GM12892 (cell line): ENCODE measurements at places on chromosomes 11 and 22.

DNA sequence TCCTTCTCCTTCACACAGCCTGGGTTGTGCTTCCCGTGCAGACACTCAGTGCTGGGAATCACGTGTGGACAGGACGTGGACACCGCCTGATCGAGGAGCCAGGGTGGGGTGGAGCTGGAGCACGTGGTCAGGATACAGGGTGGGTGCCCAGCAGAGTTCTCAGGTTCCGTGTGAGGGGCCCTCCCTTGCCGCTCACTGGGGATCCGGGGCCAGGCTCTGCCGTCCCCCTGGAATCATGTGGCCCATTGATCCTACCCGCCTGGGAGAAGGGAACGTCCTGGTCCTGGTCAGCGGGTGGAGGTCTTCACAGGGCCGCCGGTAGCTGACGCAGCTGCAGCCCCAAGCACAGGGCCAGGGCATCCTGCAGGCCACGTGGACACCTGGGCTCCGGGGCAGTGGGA, 397.7 kb downstream of the TBC1D22A start:
- DNase-seq: no peak

DNA sequence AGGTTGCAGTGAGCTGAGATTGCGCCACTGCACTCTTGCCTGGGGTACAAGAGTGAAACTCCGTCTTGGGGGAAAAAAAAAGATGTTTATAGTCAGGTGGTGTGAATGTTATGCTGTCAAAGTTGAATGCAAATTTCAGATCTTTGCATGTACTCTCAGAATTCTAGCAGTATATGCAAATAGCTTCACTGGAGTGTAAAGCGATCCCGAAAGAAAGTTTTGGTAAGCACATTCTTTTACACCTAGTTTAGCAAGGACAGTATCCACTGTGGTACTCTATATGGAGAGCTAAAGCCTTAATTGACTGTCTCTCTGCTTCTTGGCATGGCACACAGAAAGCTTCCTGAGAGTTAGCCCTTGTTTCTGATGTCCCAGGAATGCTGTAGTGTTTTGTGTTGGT, 4.0 kb downstream of the JAM3 start:
- DNase-seq: no peak

DNA sequence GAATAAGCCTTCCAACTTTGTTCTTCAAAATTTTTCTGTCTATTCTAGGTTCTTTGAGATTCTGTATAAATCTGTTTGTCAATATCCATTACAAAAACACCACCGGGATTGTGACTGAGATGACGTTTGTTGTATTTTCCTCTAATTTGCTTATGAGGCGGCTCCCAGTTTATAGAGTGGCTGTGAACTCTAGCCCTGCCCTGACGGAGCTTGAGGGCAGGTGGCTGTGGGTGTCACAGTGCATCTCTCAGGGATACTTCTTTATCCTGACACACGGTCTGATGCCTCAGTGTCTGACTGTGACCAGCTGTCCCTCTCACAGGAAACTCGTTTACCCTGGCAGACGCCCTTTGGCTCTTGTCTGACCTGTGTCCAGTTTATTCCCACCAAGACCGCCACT, 53.7 kb upstream of the ATXN10 start:
- DNase-seq: no peak

DNA sequence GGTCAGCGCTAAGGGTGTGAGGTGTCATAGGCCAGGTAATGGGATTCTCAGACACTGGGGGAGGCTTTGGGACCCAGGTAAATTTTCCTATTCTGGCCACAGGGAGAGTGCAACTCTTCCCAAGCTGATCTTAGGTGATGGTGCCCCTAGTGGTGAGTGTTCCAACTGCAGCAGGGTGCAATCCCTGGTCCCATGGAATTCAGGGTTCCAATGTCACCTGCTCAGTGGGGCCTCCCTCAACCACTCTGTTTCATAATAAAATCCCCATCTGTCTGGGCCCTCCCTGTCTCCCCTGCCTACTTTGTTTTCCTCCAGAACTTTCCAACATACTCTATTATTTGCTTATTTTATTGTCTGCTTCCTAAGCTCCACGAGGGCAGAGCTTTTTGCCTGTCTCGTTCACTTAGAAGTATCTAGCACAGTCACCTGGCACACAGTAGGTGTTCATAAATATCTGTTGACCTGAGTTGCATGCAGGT, 2.9 kb upstream of the SGSM1 start:
- peak; percentile 31 for DNase-seq

DNA sequence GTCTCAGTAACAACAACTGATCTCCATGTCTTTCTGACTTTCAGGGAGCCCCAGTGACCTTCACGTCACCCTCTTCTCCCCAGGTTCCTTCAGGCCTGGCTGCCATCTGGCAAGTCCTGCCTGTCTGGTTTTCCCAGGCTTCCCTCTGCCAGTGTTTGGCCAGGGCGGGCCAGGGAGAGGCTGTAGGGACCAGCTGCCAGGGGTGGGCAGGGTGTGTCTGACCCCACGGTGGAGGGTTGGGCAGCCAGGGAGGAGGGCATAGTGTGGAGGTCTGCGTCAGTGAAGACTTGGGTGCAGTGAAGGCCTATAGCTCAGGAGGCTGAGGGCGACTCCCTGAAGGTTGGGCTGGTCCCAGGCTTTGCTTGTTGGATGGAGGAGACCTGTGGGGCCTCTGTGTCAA, 11.9 kb upstream of the MRGPRX2 start:
- no peak for DNase-seq

DNA sequence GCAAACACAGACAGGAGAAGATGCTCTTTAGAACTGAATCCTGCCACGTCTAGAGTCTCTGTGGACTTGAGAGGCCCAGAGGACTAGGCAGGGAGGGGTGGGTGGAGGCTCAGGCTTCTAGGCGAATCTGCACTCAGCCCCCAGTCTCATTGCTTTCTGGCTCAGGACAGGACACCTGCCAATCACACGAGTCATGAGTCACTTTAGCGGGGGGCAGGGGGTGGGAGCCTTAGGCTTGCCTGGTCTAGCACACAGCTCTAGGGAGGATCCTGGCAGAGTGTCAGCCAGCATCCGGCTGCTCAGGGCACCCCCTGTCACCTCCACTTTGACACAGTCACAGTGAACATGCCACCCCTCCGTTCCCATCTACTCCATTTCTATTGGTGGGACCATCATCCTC, 167.7 kb downstream of the CEP164 start:
- no peak for DNase-seq

- no peak for DNase-seq
These were observed 65.3 kb upstream of the ADORA2A start for GRCh38 chr22:24361976-24362646.

DNA sequence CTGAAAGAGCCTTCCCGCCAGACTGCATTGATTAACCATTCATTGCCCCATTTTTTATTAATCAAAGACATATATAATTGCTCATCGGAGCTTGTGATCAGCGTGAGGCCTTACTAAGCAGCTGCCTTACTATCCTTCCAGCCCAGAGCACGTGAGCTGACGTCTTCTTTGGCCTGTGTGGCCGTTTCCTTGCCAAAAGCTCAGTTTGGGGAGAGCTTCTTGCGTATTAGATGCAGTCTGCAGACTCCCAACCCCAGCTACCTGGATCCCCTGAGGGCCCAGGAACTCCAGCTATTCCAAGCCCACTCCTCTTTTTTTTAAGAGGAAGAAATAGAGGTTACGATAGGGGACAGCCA, 784 bp upstream of the SLC43A3 start:
- DNase-seq: no peak

- no peak for DNase-seq
These were observed 43.3 kb downstream of the PDGFD start for GRCh38 chr11:104120493-104121137.

DNA sequence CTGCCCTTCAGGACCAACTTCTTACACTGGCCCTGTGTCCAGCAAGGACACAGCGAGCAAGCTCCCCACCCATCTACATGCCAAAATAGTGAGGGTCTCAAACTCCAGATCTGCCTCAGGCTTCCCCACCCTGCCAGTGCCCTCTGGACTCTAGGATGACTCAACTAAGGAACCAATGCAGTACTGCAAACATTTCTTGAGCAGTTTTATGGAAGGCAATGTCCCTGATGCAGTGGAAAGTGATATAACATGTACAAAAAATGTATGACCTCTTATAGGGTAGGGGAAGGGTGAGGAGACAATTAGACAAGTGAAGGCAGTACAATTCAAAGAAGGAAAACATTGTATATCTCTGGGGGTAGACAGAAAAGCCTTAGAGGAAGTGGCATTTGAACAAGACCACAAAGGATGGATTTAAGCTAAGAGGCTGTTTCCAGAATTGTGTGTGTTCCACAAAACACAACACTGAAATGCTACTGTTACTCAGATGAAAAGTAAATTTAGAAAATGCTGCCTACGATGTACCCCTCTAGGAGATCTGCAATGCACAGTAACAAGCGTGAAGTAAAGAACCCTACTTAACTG, 47.3 kb downstream of the RAB30 start:
- no peak for DNase-seq

- DNase-seq: no peak
These were observed 904.2 kb upstream of the RAG2 start for GRCh38 chr11:37502202-37502601.

GRCh38 chr22:34608540-34609115, 457.3 kb upstream of the ISX start:
- DNase-seq: no peak

DNA sequence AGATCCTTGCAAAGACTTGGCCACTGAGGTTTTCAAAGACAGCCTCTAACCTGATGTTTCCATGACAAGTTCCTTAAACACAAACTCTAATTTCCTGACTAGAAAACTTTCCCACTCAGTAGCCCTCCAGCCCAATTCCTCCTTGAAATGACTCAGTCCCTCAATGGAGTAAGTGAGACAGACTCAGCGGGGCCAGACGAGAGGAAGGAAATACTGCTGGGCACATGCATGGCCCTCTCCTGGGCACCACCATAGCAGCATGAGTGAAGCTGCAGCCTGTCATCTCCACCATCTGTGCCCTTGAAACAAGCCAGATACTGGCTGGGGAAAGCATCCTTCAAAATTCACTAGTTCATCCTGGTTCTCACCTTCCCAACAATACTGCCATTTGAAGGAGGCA, 76.2 kb upstream of the GDPD4 start:
- DNase-seq: no peak

- DNase-seq: no peak
These were observed 6.5 kb upstream of the NUP160 start for GRCh38 chr11:47854667-47855066.

GRCh38 chr11:13429288-13429687, 33.7 kb downstream of the BTBD10 start:
- DNase-seq: no peak

- no peak for DNase-seq
These were observed 33.8 kb downstream of the DNHD1 start for GRCh38 chr11:6530848-6531247.

GRCh38 chr11:15166204-15166603, 51.5 kb downstream of the INSC start:
- no peak for DNase-seq

- peak; percentile 27 for DNase-seq
These were observed 11.2 kb upstream of the PPP2R1B start for GRCh38 chr11:111777094-111778046.

- no peak for DNase-seq
These were observed 164.5 kb downstream of the STK33 start for GRCh38 chr11:8429483-8429882.

DNA sequence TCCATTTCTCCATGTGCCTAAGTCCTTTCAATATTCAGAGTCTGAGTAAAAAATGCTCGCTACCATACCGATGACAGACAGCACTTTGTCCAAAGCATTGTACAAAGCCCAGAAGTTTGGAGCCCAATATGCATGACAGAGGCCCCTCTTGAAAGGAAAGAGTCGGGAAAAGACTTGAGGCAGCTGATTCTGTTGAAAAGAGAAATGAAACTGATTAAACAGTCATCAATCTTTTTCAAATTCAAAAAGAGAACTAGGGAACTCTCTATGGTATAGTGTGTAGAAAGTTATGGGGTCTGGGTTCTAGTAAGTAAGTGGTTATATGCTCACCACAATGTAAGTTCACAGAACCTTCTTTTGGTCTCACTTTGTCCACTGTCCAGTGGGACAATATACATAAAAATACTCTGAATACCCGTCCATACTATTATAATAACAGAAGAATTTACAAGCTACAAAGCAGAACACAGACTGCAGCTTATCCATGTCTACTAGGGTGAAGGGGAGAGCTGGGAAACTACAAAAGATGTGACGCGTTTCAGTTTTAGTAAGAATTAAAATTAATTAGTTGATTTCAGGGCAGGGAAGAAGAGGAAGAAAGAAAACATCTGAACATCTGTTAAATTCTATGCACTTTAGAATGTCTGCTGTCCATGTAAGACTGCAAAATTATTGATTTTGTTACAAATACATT, 26.7 kb downstream of the ALG8 start:
- DNase-seq: no peak

- DNase-seq: no peak
These were observed 62.0 kb upstream of the RASD2 start for GRCh38 chr22:35478633-35479107.

GRCh38 chr11:67160045-67160444, 41.0 kb downstream of the KDM2A start:
- no peak for DNase-seq

DNA sequence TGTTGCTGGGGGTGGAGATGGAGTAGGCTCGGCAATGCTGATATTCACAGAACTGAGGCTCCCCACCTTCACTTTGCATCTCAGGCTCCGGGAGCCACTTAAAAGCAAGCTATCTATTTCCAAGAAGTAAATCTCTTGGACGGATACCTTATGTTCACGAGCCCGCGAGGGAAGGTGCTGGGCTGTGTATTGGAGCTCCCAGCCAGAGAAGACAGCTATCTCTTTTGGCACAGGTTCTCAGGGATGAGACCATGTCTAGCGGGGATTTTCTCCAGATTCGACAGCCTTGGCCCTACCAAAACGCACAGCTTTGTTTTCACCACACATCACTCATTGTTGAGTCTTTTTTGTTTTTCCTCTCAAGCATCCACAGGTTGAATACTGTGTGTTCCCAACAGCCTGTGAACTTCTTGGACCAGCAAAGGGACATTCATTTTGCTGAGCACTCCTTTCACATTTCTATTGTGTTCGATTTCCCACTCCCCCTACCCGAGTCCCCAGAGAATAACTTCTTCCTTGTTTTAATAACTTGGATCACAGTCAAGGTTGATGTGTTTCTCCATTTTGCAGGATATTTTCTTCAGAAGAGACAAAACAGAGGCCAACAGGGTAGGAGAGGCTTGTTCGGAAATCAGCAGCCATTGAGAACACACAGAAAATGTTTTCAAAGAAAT, 23.3 kb downstream of the WT1 start:
- no peak for DNase-seq

DNA sequence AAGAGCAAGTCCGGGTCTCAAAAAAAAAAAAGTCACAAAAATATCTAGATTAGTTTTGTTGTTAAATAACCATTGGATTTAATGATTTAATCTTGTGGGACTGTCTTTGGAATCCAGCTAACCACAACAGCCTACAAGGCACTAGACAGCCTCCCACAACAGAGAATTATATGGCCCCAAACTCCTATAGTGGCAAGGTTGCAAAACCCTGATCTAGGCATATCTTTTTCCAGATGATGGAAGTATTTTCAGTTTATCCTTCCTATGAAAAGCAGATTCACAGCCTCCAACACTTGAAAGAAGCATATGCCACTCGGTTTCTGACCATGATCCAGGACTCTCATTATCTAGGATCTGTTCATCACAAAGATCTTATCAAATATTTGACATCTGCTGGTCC, 5.4 kb upstream of the C11orf87 start:
- DNase-seq: no peak
